ENCODE measurements at places on chromosomes 2 and 18.

DNA sequence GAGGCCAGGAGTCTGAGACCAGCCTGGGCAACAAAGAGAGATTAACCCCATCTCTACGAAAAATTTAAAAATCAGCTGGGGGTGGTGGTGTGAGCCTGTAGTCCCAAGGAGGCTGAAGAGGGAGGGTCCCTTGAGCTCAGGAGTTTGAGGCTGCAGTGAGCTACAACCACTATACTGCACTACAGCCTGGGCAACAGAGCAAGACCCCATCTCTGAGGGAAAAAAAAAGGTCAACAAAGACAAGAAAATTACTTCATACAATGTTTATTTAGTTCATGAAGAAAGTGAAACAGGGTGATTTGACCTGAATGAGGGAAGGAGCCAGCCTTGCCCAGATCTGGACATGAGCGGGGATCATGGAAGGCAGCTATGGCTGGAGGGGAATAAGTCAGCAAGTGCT is 59.1 kb downstream of the TMEM163 start:
- no peak overlapping the region for H3K4me3 ChIP-seq
- peaks cover 6% of the 10 kb centered on the region for H3K36me3 ChIP-seq
- H3K4me1 ChIP-seq: peaks cover 19% of the 10 kb centered on the region
- no peak for DNase-seq
- no peak overlapping the region for H3K27ac ChIP-seq

GRCh38 chr2:74142340-74142739 is 5.4 kb downstream of the BOLA3 start:
- H3K36me3 ChIP-seq: no peaks in the 10 kb centered on the region
- H3K4me3 ChIP-seq: no peak overlapping the region
- DNase-seq: peak; percentile 45
- peak overlapping the region; percentile 87 for H3K27ac ChIP-seq
- peaks cover 10% of the 10 kb centered on the region for H3K4me1 ChIP-seq

GRCh38 chr2:28137221-28137620 is 246.7 kb downstream of the BABAM2 start:
- H3K27me3 ChIP-seq: no peaks in the 10 kb centered on the region
- no peak overlapping the region for H3K27ac ChIP-seq
- H3K4me3 ChIP-seq: no peak overlapping the region
- peaks cover 3% of the 10 kb centered on the region for H3K36me3 ChIP-seq
- no peaks in the 10 kb centered on the region for H3K4me1 ChIP-seq

- no peaks in the 10 kb centered on the region for H3K36me3 ChIP-seq
- no peak overlapping the region for H3K4me3 ChIP-seq
- no peak for DNase-seq
- no peaks in the 10 kb centered on the region for H3K27me3 ChIP-seq
- peaks cover 2% of the 10 kb centered on the region for H3K4me1 ChIP-seq
- H3K27ac ChIP-seq: no peak overlapping the region
Observed at GRCh38 chr18:25029802-25030201, 322.2 kb downstream of the ZNF521 start.

- H3K27me3 ChIP-seq: peaks cover 5% of the 10 kb centered on the region
- H3K36me3 ChIP-seq: no peaks in the 10 kb centered on the region
- no peak for DNase-seq
- H3K4me1 ChIP-seq: peaks cover 21% of the 10 kb centered on the region
Observed at GRCh38 chr18:12748671-12749070, 45.8 kb downstream of the PSMG2 start.

DNA sequence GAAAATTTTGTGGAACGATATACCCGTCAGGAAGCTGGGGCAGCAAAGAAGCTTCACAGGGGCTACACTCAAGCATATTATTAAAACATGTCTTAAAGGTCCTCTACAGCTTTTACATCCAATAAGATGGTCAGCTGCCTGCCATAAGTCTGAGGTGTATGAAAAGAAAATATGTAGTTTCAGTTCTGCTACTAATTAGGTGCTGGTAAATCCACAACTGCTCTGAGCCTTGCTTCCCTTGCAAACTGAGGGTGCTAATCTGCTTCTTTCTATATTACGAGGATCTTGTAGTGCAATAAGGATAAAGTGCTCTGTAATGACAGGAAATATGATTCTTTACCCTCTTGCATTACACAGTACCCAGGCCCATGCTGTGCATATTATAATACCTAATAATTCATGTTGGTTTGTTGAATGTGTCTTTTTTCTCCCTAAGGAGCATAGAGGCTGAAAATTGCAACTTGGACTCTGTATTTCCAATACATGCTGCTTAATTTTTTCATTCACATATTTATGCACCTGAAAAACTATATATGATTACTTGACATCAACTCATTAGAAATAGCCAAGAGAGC is 14.5 kb upstream of the SLC8A1 start:
- H3K36me3 ChIP-seq: no peaks in the 10 kb centered on the region
- H3K27me3 ChIP-seq: peaks cover 1% of the 10 kb centered on the region
- H3K27ac ChIP-seq: no peak overlapping the region

DNA sequence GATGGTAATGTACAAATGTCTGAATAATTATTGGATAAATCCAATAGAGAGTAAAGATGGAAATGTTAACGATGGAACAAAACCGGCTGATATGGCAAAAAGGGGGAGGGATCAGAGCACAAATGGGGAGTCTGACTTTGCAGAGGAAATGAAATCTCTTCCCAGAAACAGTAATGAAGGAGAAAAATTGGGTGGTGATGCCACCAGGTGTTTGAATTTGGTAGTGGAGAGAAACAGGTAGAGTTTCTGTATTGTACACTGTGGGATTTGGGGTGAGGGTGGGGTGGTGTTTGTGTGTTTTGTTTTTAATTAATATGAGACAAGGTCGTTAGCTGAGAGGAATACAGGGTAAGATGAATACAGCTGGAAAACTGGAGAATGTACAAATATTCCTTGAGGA is 20.4 kb upstream of the XDH start:
- no peaks in the 10 kb centered on the region for H3K36me3 ChIP-seq
- no peak for DNase-seq
- H3K27ac ChIP-seq: no peak overlapping the region
- no peak overlapping the region for H3K4me3 ChIP-seq
- H3K4me1 ChIP-seq: no peaks in the 10 kb centered on the region
- H3K27me3 ChIP-seq: no peaks in the 10 kb centered on the region

DNA sequence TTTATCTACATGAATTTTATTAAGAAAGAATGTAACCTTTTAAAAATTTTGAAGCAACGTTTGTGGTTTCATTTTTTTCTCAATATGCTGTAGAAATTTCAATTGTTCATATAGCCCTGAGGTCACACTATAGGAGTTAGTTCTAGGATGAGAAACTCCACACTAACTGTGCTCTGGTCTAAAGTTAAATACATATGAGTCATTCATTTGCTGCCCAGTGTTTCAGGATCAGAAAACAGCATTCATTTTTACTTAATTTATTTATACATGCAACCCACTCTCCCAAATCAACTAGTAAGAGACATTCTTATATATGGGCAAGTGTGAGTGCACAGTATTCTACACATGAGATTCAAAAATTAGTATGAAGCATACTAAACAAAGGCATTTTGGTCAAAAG is 137.9 kb downstream of the DOCK10 start:
- H3K4me3 ChIP-seq: no peak overlapping the region
- H3K27ac ChIP-seq: no peak overlapping the region
- no peaks in the 10 kb centered on the region for H3K4me1 ChIP-seq
- no peaks in the 10 kb centered on the region for H3K27me3 ChIP-seq
- no peaks in the 10 kb centered on the region for H3K36me3 ChIP-seq

DNA sequence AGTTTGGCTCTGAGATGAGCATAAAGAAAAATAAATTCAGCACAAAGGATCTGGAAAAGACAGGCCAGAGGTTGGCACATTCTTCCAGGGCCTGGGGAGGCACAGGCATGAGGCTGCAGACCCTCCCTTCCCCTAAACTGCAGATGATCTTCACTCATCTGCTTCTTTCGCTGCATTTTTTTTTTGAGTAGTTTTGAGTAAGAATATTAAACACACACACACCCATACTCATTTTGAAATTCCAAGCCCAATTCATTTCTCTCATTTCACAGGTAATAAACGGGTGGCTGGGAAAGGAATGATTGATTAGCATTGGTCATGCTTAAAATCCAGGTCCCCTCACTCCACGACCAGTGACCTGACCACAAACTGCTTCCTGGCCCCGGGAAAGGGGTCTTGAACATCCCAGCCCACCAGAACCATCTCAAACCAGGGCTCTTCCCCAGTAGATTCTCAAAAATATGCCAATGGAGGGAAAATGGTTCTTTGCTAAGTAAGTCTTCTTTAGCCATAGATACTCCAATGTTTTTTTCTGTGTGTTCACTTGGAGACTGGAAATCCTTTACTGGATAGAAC is 219.6 kb downstream of the ANAPC1 start:
- H3K27me3 ChIP-seq: peaks cover 2% of the 10 kb centered on the region
- H3K27ac ChIP-seq: no peak overlapping the region
- DNase-seq: no peak
- peaks cover 11% of the 10 kb centered on the region for H3K4me1 ChIP-seq
- H3K36me3 ChIP-seq: peaks cover 11% of the 10 kb centered on the region

- H3K4me1 ChIP-seq: peaks cover 11% of the 10 kb centered on the region
- H3K27ac ChIP-seq: no peak overlapping the region
- no peaks in the 10 kb centered on the region for H3K27me3 ChIP-seq
Observed at GRCh38 chr2:206989311-206989710, 50.0 kb downstream of the CPO start.

DNA sequence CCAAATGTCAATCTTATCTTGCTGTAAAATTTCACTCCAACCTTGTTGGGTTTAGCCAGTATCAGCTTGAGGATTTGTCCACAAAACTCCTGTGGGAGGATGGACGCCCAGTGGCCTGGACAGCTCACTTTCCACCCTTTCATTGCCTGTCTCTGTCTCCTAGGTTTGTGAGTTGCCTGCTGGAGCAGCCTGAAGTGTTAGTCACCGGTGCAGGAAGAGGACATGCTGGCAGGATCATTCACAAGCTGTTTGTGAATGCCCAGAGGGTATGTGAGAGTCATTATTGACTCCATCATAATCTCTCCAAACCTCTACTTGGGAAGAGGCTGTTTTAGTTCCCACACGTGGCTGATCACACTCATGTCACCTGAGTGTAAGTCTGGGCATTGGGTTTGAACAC is 112.3 kb downstream of the RAB3GAP1 start:
- no peak overlapping the region for H3K4me3 ChIP-seq
- H3K36me3 ChIP-seq: no peaks in the 10 kb centered on the region
- no peak overlapping the region for H3K27ac ChIP-seq
- H3K4me1 ChIP-seq: peaks cover 16% of the 10 kb centered on the region

DNA sequence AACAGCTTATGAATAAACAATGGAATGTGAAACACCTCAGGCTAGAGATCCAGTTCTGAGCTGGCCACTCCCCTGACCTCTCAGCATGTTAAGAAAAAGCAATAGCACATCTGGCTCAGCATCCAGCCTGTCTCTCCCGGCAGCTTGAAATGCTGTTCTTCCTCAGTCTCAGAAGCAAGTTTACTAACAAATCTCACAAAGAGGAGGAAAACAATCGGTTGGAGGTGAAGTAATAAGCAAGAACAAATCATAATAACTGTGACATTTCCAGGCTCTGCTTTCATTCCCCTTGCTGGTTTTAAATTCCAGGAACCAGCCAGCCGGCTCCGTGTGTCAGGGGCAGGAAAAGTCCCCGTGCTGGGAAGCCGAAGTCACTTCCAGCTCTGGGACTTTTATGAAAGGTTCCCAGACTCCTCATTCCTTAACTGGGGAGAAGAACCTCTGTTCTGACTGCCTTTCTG is 133.9 kb upstream of the ARL4C start:
- no peak for DNase-seq
- H3K27me3 ChIP-seq: peaks cover 2% of the 10 kb centered on the region
- H3K27ac ChIP-seq: no peak overlapping the region
- H3K36me3 ChIP-seq: peaks cover 3% of the 10 kb centered on the region
- H3K4me3 ChIP-seq: no peak overlapping the region

DNA sequence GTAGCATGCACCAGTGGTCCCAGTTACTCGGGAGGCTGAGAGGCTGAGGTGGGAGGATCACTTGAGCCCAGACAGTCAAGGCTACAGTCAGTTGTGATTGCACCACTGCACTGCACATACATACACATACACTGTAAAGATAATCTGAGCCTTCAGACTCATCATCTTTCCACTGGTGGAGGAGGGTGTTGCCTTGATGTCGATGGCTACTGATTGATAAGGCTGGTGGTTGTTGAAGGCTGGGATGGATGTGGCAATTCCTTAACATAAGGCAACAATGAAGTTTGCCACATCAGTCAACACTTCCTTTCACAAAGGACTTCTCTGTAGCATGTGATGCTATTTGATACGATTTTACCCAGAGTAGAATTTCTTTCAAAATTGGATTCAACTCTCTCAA is 118.8 kb downstream of the IKZF2 start:
- no peak overlapping the region for H3K27ac ChIP-seq
- no peaks in the 10 kb centered on the region for H3K27me3 ChIP-seq
- DNase-seq: no peak
- no peaks in the 10 kb centered on the region for H3K36me3 ChIP-seq
- no peak overlapping the region for H3K4me3 ChIP-seq

GRCh38 chr18:3360211-3360610 is 89.8 kb upstream of the TGIF1 start:
- H3K36me3 ChIP-seq: no peaks in the 10 kb centered on the region
- no peaks in the 10 kb centered on the region for H3K27me3 ChIP-seq
- no peak for DNase-seq

- no peak overlapping the region for H3K4me3 ChIP-seq
- no peaks in the 10 kb centered on the region for H3K27me3 ChIP-seq
- no peak for DNase-seq
- no peaks in the 10 kb centered on the region for H3K36me3 ChIP-seq
- H3K4me1 ChIP-seq: no peaks in the 10 kb centered on the region
Observed at GRCh38 chr2:180730976-180731375, 249.4 kb upstream of the UBE2E3 start.

- no peak overlapping the region for H3K4me3 ChIP-seq
- no peaks in the 10 kb centered on the region for H3K36me3 ChIP-seq
- no peak overlapping the region for H3K27ac ChIP-seq
Observed at GRCh38 chr18:79642626-79643025, 37.0 kb upstream of the CTDP1 start.

DNA sequence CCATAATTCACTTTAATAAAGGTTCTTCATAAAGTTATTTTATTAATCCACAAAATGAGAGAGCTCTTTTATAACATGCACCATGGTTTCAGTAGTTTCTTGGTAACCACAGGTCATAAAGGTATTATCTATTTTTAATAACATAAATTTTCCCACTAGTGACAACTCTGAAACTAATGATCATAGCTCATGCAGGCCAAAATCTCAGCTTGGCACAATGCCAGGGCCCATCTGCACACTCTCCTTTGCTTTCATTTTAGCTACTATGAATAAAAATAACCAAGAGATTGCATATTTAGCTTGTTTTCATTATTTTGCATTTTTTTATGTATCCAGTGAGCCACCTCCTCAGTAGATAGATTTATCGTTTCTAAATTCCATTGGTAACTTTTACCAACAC is 691.8 kb upstream of the CHAC2 start:
- H3K36me3 ChIP-seq: no peaks in the 10 kb centered on the region
- no peaks in the 10 kb centered on the region for H3K4me1 ChIP-seq
- H3K4me3 ChIP-seq: no peak overlapping the region
- no peak for DNase-seq

DNA sequence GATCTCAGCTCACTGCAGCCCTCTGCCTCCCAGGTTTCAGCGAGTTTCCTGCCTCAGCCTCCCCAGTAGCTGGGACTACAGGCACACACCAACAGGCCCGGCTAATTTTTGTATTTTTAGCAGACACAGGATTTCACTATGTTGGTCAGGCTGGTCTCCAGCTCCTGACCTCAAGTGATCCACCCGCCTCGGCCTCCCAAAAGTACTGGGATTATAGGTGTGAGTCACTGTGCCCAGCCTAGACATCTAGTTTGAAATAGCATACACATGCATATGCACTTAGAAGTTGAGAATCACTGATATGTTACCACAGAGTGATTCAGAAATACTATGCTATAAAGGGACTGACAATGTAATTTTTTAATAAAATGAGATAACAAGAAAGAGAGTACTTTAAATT is 69.8 kb upstream of the CDKL4 start:
- no peak overlapping the region for H3K27ac ChIP-seq
- H3K4me3 ChIP-seq: no peak overlapping the region
- DNase-seq: no peak
- peaks cover 11% of the 10 kb centered on the region for H3K4me1 ChIP-seq
- no peaks in the 10 kb centered on the region for H3K36me3 ChIP-seq
